ENCODE measurements at places on chromosomes 2 and 18.

DNA sequence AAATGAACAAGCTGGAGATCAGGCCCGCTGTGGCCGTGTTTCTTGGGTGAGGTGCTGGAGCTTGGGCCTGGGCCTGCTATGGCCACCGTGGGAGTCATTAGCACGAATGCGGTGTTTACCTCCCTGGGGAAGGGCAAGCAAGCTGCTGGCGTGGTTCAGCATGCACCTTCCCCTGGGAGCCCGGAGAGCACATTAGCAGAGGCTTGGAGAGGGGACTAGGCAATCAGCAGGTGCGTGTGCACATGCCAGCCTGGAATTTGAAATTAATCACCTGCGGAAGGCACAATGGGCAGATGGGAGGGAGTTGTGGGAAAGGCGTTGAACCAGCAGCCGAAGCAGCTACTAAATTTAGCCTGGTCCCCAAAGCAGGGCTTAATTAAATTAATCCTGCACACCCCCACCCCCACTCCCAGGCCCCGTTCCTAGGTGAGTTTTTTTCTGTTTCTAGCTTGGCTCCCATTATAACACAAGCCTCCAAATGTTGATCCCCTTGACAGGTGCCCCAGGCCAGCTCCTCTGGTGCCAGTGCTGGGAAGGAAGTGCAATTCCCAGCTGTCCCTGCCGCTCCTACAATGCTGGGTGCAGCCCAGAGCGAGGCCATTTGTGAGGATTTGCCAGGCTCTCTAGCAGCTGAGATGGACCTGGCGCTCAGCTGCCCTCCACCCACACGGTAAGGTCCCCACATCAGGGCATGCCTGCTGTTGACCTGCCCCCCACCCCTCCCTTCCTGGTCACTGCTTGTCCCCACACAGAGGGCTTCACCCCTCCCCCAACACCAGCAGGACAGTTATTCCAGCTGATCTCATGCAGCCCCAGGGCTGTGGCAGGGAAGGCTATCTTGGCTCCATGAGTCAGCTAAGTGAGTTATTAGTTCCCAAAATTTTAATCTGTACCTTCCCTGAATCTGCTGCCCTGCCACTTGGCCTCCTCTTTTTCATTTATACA is 115.0 kb downstream of the ZBTB7C start:
- no peak for DNase-seq

DNA sequence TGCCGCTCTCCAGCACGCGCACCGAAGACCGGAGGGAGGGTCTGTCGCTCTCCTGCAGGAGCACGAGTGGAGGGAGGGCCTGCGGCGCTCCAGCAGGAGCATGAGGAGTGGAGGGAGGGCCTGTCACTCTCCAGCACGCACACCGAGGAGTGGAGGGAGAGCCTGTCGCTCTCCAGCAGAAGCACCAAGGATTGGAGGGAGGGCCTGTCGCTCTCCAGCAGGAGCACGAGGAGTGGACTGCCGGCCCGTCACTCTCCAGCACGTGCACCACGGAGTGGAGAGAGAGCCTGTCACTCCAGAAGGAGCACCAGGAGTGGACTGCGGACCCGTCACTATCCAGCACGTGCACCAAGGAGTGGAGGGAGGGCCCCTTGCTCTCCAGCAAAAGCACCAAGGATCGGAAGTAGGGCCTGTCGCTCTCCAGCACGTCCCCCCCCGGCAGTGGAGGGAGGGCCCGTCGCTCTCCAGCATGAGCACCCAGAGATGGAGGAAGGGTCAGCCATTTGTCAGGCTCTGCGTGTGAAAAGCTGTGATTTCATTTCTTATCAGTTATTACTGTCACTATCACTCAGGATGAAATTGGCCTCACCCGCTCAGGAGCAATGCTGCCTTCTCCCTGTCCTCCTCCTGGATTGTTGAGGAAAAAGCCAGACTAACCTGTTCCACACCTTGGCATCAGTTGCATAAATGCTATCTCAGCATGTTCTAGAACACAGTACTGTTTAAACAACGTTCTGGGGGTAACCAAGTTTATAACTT is 35.9 kb downstream of the ADI1 start:
- no peak for DNase-seq

DNA sequence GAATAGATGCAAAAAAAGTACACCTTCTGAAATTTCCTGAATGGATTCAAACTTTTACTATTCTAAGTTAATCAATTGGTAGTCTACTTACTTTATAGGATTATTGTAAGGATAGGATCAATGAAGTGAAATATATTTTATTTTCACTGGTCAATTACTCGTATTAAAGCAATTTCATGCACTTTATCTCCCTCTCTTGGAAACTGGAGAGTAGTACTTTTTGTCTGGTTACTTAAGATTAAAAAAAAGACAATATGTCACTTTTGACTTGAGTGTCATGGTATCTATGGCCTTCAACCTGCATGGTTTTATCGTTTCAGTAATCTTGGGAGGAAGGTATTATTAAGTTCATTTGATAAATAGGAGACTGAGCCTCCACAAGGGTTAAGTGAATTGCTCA is 1.0 kb upstream of the KYNU start:
- DNase-seq, result no peak

DNA sequence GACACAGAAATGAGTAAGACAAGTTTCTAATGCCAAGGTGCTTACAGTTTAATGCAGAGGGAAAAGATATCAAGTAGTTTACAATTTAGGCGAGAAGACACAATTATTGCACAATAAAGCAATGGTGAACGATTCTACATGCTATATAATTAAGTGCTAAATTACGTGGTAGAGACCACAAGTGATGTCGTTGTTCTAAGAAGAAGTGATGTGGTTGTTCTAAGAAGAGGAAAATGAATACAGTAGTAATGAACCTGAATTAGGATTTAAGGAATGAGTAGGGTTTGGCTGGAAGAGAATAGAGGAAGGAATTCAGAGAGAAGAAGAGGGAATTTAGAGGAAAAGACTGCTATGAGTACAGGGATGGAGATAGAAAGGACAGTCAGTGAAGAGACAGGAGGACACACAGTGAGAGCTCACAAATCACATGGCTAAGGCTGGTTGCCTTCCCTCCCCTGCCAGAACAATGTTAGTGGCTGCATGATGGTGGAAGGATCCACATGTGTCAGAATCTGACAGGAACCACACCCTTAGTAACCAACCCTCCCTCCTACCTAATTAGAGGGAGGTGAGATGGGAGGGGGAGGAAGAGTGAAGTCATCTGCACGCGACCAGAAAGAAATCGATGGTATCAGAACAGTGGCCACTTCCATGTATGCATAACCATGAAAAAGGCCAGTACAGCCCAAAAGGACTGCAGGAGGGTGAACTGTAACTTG is 44.7 kb downstream of the M1AP start:
- DNase-seq, result no peak

GRCh38 chr18:68244786-68245185 is 470.1 kb downstream of the TMX3 start:
- DNase-seq, result no peak

DNA sequence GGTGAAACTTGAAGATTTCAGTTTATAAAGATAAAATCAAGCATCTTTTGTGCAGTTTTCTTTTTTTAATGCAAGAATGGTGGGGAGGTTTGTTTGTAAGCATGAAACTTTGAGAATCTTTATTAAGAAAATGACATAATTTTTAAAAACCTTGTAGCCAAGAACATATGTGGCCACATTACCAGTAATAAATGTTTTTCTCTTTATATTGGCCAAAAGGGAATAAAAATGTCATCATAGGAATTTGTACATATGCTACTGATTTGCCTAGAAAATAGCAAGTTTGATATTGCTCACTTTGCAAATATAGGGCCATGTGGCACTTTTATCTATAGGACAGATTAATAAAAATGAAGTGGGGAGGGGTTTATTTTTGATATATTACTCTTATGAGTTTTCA is 25.6 kb downstream of the METTL21A start:
- DNase-seq, result no peak

GRCh38 chr2:208040199-208041171 is 15.2 kb upstream of the PLEKHM3 start:
- peak; percentile 30 for DNase-seq

GRCh38 chr2:142885543-142885942 is 8.1 kb downstream of the KYNU start:
- no peak for DNase-seq

GRCh38 chr18:44918142-44918476 is 237.4 kb downstream of the SETBP1 start:
- no peak for DNase-seq

GRCh38 chr2:25090801-25091200 is 48.9 kb downstream of the EFR3B start:
- DNase-seq, result no peak

DNA sequence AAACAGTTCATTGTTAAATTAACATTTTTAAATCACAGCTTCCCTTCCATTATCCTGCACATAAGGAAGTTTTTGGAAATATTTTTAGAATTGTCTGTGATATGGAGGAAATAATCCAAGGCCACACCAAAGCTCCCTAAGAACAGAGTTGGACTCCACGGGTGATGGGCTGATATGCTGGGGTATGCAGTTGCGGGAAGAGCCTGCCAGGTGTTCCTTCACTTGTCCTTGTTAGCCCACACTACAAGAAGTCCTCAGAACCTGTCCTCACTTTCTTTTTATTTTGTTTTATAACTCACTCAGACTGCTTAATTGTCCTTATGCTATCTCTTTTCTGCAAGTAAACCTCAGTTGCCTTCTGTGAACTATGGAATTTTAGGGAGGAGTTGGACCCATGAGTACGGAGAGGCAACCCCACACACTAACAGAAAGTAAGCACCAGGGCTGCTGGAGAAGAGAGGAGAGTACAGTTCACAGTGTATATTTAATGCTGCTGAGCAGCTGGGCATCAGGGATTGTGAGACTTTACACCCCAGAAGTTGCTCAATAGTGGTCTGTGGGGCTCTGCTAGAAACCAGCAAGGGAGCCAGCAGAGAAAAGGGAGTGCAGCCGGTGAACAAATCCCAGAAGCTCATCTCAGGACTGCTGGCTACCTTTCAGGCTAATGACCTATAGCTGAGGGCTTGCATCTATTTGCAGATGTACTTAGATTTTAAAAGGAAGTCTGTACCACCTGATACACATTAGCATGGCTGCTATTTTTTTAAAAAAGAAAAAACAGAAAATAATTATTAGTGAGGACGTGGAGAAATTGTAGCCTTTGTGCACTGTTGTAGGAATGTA is 280.1 kb upstream of the STON1 start:
- DNase-seq, result no peak

- DNase-seq, result no peak
Observed at GRCh38 chr2:227428731-227429285, 41.1 kb upstream of the SCYGR1 start.

DNA sequence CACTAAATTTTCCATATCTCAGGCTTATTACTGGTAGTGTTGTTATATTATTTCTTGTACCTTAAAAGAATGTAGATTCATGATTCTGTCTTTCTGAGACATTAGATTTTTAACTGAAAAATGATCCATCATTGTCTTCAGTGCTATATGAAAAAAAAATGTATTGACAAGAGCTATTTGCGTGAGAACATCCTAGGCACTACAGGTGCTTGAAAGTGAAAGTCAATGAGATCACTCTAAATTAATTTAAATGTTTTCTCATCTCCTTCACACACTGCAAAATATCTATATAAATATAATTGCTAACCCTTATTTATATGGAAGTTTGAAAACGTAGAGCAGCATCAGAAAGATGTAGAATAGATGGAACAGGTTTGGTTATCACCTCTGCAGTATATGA is 684.6 kb downstream of the TRIB2 start:
- DNase-seq, result no peak

DNA sequence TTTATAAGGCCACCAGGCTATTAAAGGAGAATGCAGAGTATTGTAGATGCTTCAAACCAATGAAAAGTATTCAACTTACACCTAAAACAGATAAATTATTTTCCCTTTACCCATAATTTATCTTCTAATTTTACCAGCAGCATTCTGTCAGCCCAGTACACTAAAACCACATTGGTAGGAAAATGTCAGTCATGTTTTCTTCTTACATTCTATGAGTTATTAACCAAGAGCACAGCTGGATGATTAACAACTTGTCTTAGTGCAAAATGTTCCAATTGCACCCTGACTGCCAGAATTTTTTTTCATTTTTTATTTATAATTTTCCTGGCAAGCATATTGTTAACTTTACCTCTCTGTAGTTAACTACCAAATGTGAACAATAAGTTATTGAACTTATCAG is 79.0 kb upstream of the WDR75 start:
- no peak for DNase-seq

- DNase-seq, result no peak
Observed at GRCh38 chr2:178863130-178863855, 56.1 kb upstream of the TTN start.

DNA sequence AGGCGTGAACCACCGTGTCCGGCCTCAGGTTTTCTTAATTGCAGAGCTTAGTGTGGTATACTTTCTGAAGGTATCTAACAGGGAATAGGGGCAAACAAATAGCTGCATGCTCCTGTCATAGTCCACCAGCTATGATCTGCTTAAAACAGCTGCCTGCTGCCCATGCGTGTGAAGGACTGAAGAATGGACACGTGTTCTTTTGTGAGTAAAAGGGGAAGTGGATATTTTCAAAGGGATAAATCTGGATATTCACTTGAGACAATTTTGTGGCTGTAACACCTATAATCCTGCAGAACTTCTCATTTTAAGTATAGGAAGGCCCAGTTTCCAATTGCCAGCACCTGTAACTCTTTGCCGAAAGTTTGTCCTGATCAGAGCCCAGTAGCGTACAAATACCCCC is 44.7 kb downstream of the TRPM8 start:
- no peak for DNase-seq

DNA sequence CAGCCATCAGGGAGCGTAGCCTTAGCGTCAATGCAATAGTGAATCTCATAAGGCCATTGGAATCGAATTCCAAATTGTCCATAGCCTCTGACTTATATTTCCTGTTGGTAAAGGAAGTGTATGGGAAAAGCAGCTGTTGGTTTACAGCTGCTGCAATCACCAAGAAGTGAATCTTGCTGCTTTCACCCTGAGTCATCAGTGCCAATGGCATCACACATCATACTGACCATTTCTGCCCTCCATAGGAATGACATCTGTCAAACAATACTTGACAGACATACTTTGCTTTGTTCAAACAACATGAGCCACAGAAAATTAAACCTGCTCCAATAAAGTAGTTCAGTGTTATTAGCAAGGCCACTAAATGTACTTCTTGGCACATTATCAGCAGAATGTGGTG is 111.2 kb upstream of the KLHL29 start:
- peak; percentile 34 for DNase-seq

GRCh38 chr2:218166791-218167190 is at the start of gene CXCR1:
TSS of gene CXCR1 (minus strand) at chr2:218166962. CDS start at chr2:218165211, 1,751 bp downstream.
- DNase-seq, result peak; percentile 43

- DNase-seq, result no peak
Observed at GRCh38 chr2:39232141-39232540, 11.6 kb downstream of the CDKL4 start.

GRCh38 chr18:48218285-48219022 is 190.7 kb downstream of the ZBTB7C start:
- no peak for DNase-seq

DNA sequence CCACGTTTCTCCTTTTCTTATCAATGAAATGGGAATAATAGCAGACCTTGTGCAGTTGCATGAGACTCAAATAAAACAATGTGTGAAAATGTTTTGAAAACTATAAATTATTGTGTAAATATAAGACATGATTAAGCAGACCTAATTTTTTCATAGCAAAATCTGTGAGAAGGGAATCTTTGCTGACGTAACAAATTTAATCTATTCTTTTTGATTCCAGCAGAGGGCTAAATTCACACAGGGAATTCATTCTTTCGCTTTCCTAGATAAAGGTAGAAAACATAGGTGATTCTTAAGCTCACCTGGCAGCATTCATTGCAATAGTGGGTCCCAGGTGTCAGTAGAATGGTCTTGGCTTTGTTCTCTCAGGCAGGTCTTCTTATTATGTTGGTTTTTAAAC is 450.0 kb upstream of the GCFC2 start:
- no peak for DNase-seq

GRCh38 chr18:12376034-12376753 is 833 bp downstream of the AFG3L2 start:
- DNase-seq, result peak; percentile 37

GRCh38 chr2:234494361-234495250 is 2.3 kb downstream of the ARL4C start:
- DNase-seq, result peak; percentile 67
